ENCODE measurements at places on chromosomes 2 and 18. TPM values are rescaled to one million over a fixed set of nuclear protein-coding genes. Genes with fewer than 3 reads are reported as not detected.

Gene CCDC74B
- 6.4 TPM for total RNA-seq

Gene GAL3ST2
- 0.22 TPM for total RNA-seq

Gene BCL11A
- total RNA-seq, result 0.09 TPM

Gene ANKRD30BL
- not detected for total RNA-seq

Gene CRYGA
- not detected for total RNA-seq

Gene LBH
- total RNA-seq, result 129 TPM

Gene TRABD2A
- total RNA-seq, result 14.0 TPM

Gene VAMP8
- 14.8 TPM for total RNA-seq

Gene SOWAHC
- 9.6 TPM for total RNA-seq

Gene TAF4B
- 3.9 TPM for total RNA-seq

Gene DLX1
- 2.7 TPM for total RNA-seq

Gene GULP1
- 26.7 TPM for total RNA-seq
